ENCODE measurements at places on chromosomes 16 and 17.

- no peak for DNase-seq
Observed at GRCh38 chr17:45868276-45868675, 23.6 kb downstream of the SPPL2C start.

- DNase-seq: no peak
Observed at GRCh38 chr17:28959471-28959871, 8.2 kb upstream of the PHF12 start.

- no peak for DNase-seq
Observed at GRCh38 chr17:82935966-82936767, 96.3 kb upstream of the ZNF750 start.

GRCh38 chr17:35790841-35791240 lies 4.6 kb downstream of the MMP28 start:
- DNase-seq: no peak

All from AG04449 (cell line).